Stimulated activated naive CD4-positive, alpha-beta T cell (primary cell): ENCODE measurements at places on chromosomes 5 and 9.

- DNase-seq, result peak; percentile 13
These were observed 3.2 kb upstream of the NRARP start for GRCh38 chr9:137305060-137305797.

- no peak for DNase-seq
These were observed 172.7 kb upstream of the RIOK2 start for GRCh38 chr5:97355775-97356174.

- no peak for DNase-seq
These were observed 1.9 kb downstream of the LPAR1 start for GRCh38 chr9:111036429-111036789.

DNA sequence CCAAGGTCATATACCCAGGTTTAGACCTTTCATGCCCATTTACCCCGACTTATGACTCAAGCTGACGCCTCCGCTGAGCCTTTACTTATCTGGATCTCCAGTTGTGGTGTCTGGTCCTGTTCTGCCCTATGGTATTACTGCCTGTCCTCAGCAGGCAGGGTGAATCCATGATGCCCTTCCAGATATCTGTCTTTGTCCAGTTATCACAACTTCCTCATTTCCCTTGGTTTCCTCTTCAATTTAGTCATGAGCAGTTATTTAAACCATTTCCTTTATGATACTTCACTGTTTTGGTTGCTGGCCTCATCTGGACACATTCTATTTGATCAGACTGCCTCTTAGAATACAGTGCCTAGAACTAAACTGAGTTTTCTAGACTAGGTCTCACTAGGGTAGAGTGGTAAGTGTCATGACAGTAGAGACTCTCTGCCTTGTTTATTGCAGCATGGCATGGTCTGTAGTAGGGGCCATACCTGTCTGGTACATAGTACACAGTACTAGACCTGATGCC is 93.3 kb downstream of the MELK start:
- no peak for DNase-seq

DNA sequence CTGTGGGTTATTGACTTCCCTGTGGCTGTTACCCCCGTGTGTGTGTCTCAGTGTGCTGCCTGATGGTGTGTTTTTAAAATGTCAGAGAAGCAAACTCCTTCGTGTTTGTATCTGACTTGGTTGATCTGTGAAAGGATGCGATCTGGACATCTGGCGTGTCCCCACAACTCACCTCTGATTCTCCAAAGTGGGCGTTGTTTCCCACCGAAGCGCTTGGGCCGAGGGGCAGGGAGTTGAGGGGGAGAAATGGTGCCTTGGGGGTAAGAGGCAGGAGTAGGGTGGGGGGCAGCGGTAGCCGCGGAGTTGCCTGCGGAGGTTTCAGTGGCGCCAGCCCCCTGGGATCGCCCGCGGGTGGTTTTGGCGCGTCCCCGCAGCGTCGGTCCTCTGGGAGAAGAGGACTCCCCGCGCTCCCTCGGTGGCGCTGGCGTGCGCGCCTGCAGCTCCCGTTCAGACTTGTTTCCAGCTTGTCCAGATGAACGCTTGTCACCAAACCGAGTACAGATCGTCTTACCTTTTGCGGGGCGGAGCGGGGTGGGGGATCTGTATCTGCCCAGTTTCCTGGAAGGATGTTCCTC is 1.1 kb downstream of the MAST4 start:
- DNase-seq, result no peak

- DNase-seq, result no peak
These were observed 3.4 kb downstream of the ASS1 start for GRCh38 chr9:130448035-130448624.

DNA sequence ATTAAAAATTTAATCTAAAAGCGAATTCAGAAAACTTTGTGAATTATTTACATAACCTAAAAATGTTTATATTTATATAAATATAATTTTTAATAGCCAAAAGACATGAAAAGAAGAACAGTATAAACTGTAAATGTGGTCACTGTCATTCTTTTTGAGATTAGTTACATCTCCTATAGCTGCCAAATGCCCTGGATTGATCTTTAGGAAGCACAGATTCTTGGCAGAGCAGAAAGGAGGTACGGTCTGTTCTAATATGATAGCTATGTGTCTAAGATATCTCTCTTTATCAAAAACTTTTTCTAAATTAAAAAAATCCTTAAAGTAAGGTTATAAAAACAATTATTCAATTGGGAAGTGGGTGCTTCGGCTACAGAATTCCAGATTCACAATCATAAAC is 151.0 kb downstream of the LPAR1 start:
- no peak for DNase-seq

DNA sequence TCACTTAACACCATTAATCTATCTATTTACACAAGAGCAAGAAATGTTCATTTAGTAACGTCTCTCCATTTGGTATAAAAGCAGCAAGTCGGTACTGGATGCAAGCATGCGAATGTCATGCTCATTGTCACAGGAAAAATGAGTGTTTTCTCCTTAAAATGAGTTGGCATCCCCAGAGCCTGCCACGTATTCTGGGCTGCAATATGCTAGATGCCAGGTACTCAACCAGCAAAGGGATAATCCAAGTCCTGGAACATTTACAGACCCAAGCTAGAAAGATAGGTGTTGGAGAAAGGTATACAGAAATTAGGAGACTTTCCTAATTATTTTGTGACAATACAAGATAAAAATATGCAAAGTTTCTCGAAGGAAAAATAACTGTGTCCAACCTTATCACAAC is 217.5 kb downstream of the EBF1 start:
- DNase-seq, result no peak

GRCh38 chr5:168578538-168579487 is at the start of gene PANK3:
PANK3 (minus strand) TSS chr5:168579368; CDS start chr5:168579283, 85 bp downstream.
- peak; percentile 33 for DNase-seq

DNA sequence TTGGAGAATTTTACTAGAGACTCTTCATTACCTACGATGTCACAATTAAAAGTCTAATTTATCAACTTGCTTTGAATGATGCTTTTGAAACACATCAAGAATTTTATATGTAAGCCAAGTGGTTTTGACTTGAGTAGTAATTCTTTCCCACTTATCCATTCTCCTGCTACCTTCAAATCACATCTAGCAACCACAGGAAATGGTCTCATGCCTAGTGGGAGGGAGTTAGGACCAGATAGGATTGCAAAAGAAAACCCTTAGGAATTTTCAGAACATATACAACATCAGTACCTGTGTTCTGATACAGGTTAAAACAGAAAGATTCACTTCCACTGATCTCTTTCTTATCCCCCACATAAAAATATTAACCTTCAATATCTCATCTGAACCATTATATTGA is 260.4 kb downstream of the CWC27 start:
- no peak for DNase-seq

DNA sequence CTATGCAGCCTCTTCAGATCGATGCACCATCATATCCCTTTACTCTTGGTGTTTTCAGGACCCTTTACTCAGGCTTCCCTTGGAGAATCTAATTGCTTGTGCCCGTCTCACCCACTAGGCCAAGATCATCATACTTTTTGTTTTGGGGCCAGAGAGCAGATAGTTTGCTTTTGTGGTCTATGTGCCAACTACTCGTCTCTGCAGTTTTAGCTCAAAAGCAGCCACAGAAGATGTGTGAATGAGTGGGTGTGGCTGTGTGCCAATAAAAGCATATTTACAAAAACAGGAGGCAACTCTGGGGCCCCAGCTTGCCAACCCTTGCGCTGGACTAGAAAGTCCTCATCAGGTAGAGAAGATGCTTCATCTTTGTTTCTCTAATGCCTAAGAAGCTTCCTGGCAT is 216.8 kb downstream of the SEMA5A start:
- no peak for DNase-seq

DNA sequence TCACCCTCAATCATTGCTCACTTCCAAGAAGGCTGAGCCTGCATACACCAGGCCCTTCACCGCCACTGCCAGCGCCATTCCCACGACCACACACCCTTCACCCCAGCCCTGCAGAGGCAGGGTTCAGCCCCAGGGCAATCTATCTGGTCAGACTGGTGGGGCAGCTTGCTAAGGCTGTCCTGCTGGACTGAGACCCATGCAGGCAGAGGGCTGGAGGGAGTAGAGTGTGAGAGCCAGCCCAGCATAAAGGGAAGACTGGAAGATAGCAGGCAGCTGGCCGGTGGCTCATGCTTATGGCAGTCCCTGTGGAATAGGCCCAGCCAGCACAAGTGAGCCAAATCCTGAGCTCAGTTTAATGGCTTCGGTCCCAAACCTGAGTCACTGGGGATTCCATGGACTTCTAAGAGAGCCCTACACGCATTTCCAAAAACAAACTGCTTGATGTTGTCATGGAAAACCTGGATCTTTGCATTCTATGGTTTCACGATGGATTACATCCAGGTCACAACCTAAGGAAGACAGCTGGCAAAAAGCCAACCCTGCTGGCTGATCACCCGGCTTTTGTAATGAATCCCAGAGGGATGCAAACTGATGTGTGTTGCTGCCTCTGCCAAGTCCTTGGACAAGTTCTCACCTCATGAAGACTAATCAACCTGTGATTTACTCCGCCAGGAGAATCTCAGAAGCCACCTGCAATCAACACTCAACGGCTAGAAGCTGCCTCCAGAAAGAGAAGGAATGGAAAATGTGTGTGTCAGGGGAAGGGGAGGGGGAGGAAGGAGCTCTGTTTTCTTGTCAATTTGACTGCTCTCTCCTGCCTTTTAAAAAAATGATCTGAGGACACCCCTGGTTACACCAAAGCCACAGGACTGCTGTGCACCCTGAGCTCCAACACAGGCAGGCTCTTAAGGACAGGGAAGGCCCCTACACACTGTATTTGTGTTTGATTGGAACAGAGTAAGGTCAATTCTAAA is 143.6 kb downstream of the LHFPL2 start:
- DNase-seq, result no peak

DNA sequence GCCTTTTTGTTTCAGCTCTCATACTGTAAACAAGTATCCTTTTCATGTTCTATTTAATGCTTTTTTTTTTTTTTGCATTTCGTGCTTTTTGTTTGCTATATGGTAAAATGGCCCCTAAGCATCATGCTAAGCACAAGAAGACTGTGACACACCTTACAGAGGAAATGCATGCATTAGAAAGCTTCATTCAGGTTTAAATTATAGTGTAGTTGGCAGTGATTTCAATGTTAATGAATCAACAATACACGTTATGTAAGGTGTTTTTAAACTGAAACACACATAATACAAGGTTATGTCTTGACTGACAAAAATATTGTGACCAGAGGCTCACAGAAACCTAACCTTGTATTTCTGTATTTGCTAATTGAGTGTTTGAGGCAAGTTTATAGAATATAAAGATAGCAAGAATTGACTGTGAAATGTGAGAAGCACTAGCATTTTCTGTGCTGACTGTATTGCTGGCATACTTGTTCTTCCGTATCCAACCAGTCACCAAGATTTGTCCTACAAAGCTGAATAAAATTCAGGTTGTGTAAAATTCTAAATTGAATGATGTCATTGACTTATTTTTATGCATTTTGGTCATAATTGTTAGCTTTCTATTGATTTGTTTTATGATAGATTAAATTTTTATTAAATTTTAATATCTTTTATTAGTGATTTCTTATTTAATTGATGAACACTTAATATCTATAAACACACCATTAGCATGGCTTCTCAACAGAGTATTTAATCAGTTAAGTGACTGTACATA is 4.1 kb downstream of the CFAP95 start:
- DNase-seq, result no peak

DNA sequence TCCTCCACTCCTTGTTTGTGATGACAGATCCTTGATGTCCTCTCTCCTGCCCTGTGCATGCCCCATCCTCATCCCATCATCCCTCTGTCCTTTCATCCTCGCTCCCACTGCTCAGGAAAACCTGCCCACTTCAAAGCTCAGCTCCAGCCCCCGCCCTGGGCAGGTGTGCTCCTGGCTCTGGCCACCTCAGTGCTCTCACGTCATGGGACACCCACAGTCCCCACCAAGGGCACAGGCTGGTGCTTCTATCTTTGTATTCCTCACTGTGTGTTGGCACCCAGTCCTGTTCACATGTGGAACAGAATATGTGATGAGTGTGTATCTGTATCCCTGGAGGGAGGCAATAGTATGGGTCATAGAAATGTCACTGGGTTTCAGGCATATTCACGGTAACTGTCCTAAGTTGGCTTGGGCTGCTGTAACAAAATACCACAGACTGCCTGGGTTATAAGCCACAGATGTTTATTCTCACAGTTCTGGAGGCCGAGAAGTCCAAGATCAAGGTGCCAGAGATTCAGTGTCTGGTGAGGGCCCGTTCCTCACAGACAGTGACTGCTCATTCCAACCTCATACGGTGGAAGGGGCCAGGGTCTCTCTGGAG is 13.5 kb downstream of the GFPT2 start:
- DNase-seq, result no peak

GRCh38 chr9:127980706-127981558 is at the start of gene EEIG1:
EEIG1 (minus strand) TSS chr9:127980989; CDS start chr9:127980137, 852 bp downstream.
- DNase-seq, result peak; percentile 97

DNA sequence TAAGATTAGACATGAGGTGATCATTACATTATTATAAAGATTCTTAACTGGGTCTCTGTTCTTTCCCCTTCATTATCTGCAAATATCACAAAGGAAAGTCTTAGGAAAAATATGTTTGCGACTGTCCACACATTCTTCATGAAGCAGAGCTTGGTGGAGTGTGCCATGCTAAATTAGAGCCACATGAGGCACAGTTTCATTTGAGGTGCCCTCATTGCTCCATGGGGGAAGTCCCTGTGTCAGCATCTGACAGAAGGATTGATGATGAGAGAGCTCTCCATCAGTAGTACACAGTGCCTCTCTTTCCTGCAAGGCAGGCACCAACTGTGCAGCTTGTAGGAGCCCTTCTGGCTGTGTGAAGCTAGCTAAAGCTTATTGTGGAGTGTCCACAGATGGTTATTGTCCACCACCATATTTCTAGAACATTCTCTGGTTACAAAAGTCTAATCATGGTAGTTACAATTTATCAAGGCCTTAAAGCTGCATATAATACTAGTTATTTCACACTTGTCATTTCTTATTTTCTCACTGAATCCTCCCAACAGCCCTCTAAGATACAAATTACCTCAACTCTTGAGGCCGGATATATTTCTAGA is 63.9 kb downstream of the C9orf152 start:
- DNase-seq, result no peak

DNA sequence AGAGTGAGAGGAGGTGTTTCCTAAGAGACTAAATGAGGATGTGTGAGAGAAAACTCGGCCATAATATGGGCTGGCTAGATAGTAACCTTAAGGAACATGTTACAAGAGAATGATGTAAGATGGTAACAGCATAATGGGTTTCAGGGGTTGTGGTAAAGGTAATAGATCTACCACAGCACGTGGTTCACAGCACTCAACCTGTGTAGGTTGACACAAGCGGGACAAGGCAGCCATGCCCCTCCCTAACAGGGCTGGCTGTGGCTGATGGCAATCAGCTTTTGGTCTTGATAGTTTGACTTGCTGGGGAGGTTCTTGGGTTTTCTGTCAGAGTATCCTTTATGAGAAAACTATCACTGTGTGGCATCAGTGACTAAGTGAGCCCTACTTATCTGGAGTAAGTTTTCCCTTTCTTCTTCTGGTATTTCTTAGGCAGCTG is 138.6 kb downstream of the TRIO start:
- no peak for DNase-seq

DNA sequence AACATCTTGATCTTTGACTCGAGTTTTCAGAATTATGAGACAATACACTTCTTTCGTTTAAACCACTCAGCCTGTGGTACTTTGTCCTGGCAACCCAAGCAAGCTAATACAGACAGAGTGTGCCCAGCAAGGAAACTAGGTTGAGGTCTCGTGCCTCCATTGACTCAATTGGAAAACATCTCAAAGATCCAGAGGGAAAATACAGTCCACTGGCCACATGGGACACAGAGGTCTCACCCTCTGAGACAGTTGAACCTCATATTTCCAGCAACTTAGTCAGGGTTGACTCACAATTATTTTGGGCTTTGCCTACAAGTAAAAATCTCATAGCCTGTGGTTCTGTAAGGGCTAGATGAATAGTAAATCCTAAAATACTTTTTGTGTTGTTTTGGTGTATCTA is 631.5 kb downstream of the MTRR start:
- DNase-seq, result no peak

- no peak for DNase-seq
These were observed 5.5 kb downstream of the B4GALT1 start for GRCh38 chr9:33161589-33162132.
